ENCODE measurements at places on chromosomes 4 and X. TPM values are rescaled to one million over a fixed set of nuclear protein-coding genes. Genes with fewer than 3 reads are reported as not detected.

DNA sequence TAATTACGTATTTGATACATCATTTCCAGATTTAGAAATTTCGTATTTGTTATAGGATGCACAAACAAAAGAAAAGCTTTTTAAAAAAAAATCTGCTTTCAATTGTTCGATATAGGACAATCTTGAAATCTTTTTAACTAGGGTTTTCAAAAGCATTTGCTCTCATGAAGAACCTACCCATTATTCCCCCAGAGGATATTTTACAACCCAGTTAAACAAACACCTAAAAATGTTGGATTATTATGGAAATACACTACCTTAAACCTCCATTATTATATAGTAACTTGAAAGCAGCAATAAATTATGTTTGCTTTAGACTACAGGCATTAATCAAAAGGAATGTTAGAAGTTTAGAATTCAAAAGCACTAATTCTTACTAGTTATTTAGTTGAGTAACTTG is 110.5 kb downstream of the PTPN13 start:
- no peak for DNase-seq

GRCh38 chrX:39251995-39252394 is 450.7 kb downstream of the MID1IP1 start:
- no peak for DNase-seq

DNA sequence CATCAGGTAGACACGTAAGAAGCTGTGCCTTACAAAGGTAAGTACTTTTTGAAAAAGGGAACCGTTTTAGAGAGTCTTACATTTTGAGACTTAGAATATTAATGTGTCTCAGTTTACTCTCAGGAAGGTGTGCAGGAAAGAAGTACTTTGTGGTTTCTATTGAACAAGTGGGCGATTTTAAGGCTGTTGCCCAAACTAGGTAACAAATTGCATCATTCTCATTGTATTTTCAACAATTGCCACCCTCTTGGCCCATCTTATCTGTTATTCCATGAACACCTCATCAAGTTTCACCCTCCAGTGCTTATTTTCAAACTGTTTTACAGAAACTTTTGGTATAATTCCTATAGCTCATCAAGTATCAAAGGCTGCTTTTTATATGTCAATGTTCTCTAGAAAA is 158.3 kb downstream of the SLC4A4 start:
- DNase-seq, result no peak

The TCEAL4 gene
- total RNA-seq, result 5.0 TPM

The PPEF2 gene
- total RNA-seq, result 0.29 TPM

GRCh38 chr4:48269861-48270522 is 354 bp upstream of the TEC start:
- peak; percentile 94 for DNase-seq

The BEX5 gene
- total RNA-seq, result 2.4 TPM

Data from activated CD8-positive, alpha-beta memory T cell treated with anti-CD3 and anti-CD28 coated beads, Interleukin-2, amount 10 ng/mL, durations not matched to agents 7 days and 5 days (primary cell).